ENCODE measurements at places on chromosomes 3 and 15.

- DNase-seq: no peak
Observed at GRCh38 chr3:118868051-118868450, 166.6 kb downstream of the IGSF11 start.

GRCh38 chr15:74812533-74812932 is at the start of gene LMAN1L:
Gene LMAN1L (plus strand): TSS chr15:74812835. CDS start chr15:74812855, 20 bp downstream.
- DNase-seq: no peak

DNA sequence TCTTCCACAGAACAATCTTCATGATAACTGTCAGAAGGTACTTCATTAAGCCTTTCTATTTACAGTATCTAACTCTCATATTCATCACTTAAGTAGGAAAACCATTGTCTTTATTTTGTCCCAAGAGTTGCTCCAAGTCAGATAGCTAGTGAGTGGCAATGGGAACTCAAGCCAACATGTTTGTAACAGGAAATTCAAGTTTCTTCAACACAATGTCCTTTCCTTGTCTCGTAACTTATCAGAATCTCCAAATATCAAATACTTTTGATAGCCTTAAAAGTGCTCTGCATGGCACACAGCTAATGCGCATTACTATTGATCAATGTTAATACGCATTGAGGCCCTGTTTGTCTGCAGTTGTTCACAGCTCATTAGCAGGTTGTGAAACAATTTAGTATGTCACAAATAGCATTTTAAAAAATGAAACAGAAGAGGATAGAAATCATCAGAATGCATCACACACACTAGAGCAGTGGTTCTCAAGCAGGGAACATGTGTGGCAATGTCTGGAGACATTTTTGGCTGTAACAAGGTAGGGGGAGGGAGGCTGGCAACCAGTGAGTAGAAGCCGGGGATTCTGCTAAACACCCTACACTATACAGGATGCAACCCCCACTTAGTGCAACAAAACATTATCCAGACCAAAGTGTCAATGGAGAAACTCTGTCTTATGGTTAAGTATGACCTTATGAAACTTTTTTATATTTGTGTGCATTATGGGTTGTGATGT is 27.5 kb downstream of the BTLA start:
- no peak for DNase-seq

DNA sequence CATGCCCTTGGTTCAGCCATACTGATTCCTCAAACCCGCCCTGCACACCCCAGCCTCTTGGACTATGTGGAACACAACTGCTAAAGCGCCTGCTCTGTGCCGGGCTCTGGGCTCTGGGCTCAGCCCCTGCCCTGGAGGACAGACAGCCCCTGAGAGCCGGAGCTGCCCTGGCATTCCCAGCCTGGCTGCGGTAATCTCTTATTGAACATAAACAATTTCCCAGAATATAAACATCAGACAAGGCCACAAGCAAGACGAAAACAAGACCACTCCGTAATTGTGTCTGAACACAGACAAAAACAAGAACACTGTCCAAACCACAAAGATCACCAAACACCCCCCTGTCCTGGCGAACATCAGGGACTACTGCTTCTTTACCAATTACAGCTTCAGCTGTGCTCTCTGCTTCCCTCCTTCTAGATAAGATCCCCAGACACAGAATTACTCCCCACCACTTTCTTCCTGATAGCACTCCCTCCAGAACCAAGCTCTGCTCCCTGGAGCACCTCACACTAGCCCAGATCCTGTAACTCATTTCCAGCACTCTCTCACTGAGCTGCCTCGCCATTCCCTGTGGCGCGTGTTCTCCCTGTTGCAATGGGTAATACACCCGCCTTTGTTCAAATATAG is 57.1 kb upstream of the TLE3 start:
- no peak for DNase-seq

GRCh38 chr3:85574006-85574705 is 615.4 kb downstream of the CADM2 start:
- DNase-seq: peak; percentile 57

- no peak for DNase-seq
Observed at GRCh38 chr3:194346621-194347020, 4.5 kb downstream of the CPN2 start.

- DNase-seq: no peak
Observed at GRCh38 chr3:128804017-128804810, 75.2 kb upstream of the ACAD9 start.

- DNase-seq: no peak
Observed at GRCh38 chr15:40836020-40836419, 7.5 kb upstream of the PPP1R14D start.

DNA sequence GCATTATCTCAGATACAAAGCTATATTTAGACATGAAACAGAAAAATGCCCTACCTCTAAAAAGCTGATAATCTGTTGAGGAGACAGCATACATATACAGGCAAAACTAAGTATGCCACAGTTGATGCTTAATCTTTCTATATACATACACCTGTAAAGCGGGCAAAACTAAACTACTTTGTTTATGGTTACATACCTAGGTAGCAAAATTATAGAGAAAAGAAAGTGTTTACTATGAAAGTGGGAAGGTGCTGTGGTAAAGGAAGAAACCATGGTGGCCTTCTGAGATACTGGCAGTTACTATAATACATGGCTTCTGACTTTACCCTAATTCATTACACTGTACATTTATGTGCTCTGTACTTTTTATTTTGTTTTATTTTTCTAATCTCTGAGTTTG is 36.0 kb upstream of the NR1I2 start:
- no peak for DNase-seq

DNA sequence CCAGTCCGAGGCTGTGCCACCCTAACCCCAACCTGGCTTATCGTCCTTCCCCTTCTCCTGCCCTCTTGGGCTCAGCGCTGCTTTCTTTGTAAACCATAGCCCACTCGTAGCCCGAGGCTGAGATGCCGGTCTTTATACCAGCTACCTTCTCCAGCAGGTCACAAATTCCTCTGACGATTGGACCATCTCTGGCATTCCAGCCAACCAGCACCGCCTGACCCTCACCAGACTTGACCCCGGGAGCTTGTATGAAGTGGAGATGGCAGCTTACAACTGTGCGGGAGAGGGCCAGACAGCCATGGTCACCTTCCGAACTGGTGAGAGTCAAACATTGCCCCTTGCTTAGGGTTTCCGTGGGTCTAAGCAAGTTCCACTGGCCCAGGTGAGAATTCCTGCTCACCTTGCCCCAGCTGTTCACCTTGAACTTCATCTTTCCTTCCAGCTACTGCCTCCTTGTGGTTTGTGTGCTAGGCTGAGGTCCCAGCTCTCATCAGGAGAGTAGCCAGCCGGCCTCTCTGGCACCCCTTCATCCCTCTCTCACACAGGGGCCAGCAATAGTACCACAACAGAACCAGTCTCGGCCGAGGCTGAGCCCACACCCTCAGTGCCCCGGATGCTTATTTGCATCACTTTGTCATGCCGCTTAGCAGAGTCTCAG is 66.7 kb downstream of the BOC start:
- DNase-seq: peak; percentile 32

DNA sequence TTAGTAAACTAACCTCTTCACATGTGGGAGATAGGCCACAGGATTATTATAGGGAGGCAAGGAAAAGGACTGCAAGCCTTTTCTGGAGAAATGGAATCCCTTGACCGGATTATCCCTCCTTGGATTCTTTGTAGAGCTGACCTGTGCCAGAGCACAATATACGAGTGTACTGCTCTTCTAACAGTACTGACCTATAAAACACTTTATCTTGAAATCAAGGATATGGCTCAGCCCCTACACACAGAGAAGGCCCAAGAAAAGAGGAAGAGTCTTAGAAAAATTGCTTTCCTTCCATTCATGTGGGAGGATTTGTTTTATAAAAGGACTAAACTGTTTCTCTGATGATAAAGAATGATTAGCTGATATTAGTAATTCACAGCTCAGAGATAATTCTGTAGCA is 42.2 kb downstream of the DMXL2 start:
- no peak for DNase-seq

DNA sequence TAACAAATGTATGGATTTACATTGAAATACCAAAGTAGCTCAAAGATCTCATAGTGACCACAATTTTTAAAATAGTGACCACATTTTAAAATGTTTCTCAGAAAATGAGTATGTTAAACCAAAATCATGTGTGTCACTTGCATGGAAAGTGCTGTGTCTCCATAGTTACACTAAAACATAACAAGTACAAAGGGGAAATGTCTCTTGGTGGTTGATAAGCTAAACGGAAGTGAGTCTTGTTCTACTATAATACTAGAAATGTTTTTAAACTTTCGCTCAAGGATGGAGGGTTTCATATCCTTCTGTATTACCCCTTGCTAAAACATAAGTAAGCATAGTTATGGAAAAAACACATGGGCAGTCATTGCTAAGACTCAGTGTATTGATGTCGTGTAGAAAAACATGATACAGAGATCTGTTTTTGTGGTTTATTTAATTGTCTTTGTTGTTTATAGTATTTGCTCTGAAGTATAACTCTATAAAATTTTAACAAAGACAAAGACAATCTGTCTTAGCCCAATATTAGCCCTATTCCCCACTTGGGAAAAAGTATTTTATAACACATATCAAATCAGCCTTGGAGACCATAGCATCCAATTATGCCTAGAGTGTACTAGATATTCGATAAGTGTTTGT is 27.0 kb upstream of the DENND4A start:
- no peak for DNase-seq
